Activated naive CD4-positive, alpha-beta T cell treated with anti-CD3 and anti-CD28 coated beads for 36 hours (primary cell): ENCODE measurements at places on chromosomes 3 and 15. TPM values are rescaled to one million over a fixed set of nuclear protein-coding genes. Genes with fewer than 3 reads are reported as not detected.

DNA sequence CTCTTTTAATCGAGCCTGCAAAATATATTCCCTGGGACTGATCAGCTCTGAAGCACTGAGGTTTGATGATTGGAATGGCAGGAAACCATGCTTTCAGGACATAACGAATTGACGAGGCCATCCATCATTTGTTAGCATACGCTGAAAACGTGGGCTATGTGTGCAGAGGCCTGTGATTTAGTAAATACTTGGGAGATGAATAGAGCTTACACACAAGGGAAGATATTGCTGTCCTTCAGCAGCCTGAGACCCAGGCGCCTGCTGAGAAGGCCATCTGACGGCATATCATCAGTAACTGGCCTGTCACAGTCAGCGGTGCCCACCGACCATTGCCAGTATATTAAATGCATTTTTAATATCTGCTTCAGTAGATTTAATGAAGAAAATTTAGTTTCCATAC is 16.2 kb downstream of the CDIN1 start:
- DNase-seq, result no peak
- H3K4me1 ChIP-seq, result peaks cover 10% of the 10 kb centered on the region
- no peaks in the 10 kb centered on the region for H3K27me3 ChIP-seq
- H3K4me3 ChIP-seq, result no peak overlapping the region
- H3K27ac ChIP-seq, result no peak overlapping the region
- H3K36me3 ChIP-seq, result peaks cover 6% of the 10 kb centered on the region

Gene ADAMTS9
- not detected for total RNA-seq

Gene ATP13A4
- 2.8 TPM for total RNA-seq

GRCh38 chr3:146581951-146582467 is 23.1 kb downstream of the PLSCR5 start:
- H3K27ac ChIP-seq, result peak overlapping the region; percentile 4
- no peak for DNase-seq
- no peaks in the 10 kb centered on the region for H3K36me3 ChIP-seq
- H3K4me3 ChIP-seq, result no peak overlapping the region
- H3K27me3 ChIP-seq, result peaks cover 3% of the 10 kb centered on the region

Gene TMIE
- 1.2 TPM for total RNA-seq

Gene FANCD2OS
- total RNA-seq, result not detected

GRCh38 chr15:80587816-80588456 is 107.2 kb upstream of the ABHD17C start:
- no peak for DNase-seq
- H3K4me1 ChIP-seq, result no peaks in the 10 kb centered on the region

GRCh38 chr3:170584585-170585007 is 1.3 kb downstream of the SLC7A14 start:
- peaks cover 57% of the 10 kb centered on the region for H3K27me3 ChIP-seq
- peak; percentile 73 for DNase-seq
- no peak overlapping the region for H3K4me3 ChIP-seq
- no peak overlapping the region for H3K27ac ChIP-seq
- H3K4me1 ChIP-seq, result peaks cover 1% of the 10 kb centered on the region
- no peaks in the 10 kb centered on the region for H3K36me3 ChIP-seq

DNA sequence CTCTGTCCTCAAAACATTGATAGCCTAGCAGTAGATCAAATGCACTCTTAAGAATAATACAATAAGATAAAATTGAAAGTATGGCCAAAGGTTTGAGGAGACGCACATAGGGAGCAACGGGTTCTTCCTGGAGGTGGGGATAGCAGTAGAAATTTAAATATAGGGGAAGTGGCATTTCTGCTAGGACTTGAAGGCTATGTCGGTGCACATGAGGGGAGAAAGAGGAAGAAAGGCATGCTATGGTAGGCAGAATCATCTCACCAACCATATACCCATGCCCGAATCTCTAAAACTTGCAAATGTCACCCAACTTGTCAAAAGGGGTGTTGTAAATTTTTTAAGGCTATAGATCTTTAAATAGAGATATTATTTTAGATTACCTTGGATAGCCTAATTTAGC is 735.1 kb upstream of the LMCD1 start:
- H3K27me3 ChIP-seq, result no peaks in the 10 kb centered on the region
- H3K4me1 ChIP-seq, result no peaks in the 10 kb centered on the region
- no peak overlapping the region for H3K27ac ChIP-seq
- H3K36me3 ChIP-seq, result no peaks in the 10 kb centered on the region

Gene SACM1L
- 44.9 TPM for total RNA-seq

GRCh38 chr15:68818769-68819494 is 1.8 kb downstream of the ANP32A start:
- H3K4me1 ChIP-seq, result peaks cover 43% of the 10 kb centered on the region
- H3K4me3 ChIP-seq, result peak overlapping the region; percentile 84
- peaks cover 21% of the 10 kb centered on the region for H3K36me3 ChIP-seq

DNA sequence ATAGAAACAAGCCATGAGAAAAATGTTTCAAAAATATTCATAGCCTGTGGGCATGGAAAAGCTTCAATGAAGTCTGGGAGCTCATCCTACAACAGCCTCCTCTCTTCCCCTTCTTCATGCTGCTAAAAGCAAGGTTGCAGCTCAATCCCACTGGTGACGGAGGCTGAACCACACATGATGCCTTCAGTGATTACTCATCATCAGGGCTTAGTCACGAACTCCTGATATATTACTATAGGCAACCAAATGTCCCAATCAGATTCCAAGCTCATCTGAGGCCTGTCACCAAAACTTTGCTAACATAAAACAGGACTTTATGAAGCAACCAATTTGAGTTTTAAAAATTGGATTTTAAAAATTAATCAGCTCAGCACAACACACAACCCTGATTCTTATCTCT is 24.0 kb upstream of the SLC24A5 start:
- DNase-seq, result no peak
- H3K27me3 ChIP-seq, result peaks cover 13% of the 10 kb centered on the region
- H3K36me3 ChIP-seq, result no peaks in the 10 kb centered on the region

Gene SLC22A14
- total RNA-seq, result not detected

DNA sequence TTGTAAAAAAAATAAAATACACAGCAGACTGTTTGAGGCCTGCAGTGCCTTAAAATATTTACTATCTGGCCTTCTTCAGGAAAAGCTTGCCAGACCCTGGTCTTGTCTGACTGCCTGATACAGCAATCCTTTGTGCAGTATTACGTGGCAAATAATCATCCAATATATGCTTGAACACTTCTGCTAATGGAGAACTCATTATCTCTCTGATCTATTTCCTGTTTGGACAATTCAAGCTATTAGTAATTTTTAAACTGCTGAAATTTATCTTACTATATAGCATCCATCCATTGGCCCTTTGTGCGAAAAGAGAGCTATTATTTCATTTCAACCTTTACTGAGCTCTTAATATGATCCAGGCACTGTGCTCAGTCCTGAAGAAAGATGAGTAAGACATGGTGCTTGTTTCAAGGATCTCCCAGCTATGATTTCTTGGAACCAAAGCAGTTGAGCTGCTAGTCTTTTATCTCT is 15.9 kb downstream of the ATG7 start:
- H3K4me3 ChIP-seq, result no peak overlapping the region
- H3K4me1 ChIP-seq, result peaks cover 48% of the 10 kb centered on the region
- H3K27ac ChIP-seq, result no peak overlapping the region
- peaks cover 29% of the 10 kb centered on the region for H3K36me3 ChIP-seq
- no peak for DNase-seq
- no peaks in the 10 kb centered on the region for H3K27me3 ChIP-seq

- no peak for DNase-seq
- H3K27me3 ChIP-seq, result no peaks in the 10 kb centered on the region
- no peaks in the 10 kb centered on the region for H3K4me1 ChIP-seq
- no peak overlapping the region for H3K4me3 ChIP-seq
- H3K36me3 ChIP-seq, result peaks cover 28% of the 10 kb centered on the region
Observed at GRCh38 chr3:15585111-15585845, 16.1 kb downstream of the HACL1 start.

Gene USP8
- total RNA-seq, result 31.6 TPM

Gene CYP1A2
- not detected for total RNA-seq

- H3K27me3 ChIP-seq, result no peaks in the 10 kb centered on the region
- H3K4me3 ChIP-seq, result no peak overlapping the region
- no peak overlapping the region for H3K27ac ChIP-seq
- no peak for DNase-seq
- H3K4me1 ChIP-seq, result peaks cover 3% of the 10 kb centered on the region
Observed at GRCh38 chr3:109851854-109852253, 514.5 kb upstream of the DPPA4 start.

DNA sequence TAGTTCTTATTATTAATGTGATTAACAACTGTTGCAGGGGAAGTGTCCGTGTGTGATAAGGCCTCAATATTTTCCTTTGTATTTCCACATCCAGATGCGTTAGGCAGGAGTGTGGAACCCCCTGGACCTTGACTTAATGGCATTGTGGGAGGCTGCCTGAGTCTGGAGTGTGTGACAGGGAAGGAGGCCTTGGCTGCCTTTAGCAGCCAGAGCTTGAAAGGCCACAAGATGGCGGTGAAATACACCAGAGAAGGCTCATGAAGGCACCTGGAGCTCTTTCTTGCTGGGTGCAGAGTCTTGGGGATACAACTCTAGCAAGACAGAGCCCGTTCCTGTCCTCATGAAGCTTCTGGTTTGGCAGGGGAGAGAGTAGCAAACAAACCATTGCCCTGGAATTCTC is 36.9 kb downstream of the POLR2M start:
- no peak overlapping the region for H3K4me3 ChIP-seq
- no peak overlapping the region for H3K27ac ChIP-seq
- no peaks in the 10 kb centered on the region for H3K27me3 ChIP-seq

- no peaks in the 10 kb centered on the region for H3K27me3 ChIP-seq
- H3K4me3 ChIP-seq, result no peak overlapping the region
- no peak overlapping the region for H3K27ac ChIP-seq
Observed at GRCh38 chr3:77935418-77935817, 895.5 kb downstream of the ROBO2 start.

DNA sequence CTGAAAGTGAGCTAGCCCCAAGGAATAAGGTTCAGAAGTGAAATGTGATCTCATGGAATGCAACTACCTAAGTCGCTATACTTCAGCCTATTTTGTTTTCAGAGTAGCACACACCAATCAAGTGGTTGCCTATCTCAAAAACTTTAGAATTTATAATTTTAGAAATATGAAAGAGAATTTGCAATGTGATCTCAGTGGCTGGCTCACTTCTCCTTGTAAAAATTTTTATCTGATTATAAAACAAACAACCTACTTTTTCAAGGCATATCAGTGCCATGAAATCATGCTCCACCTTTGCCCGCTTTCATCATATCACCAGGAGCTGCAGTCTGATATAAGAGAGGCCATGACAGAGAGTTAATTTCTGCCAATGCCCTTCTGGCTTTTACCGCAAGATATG is 47.3 kb downstream of the CLDN11 start:
- no peaks in the 10 kb centered on the region for H3K4me1 ChIP-seq
- H3K4me3 ChIP-seq, result no peak overlapping the region
- no peak overlapping the region for H3K27ac ChIP-seq
- H3K27me3 ChIP-seq, result peaks cover 7% of the 10 kb centered on the region
- no peak for DNase-seq

- no peak overlapping the region for H3K27ac ChIP-seq
- H3K27me3 ChIP-seq, result peaks cover 2% of the 10 kb centered on the region
- H3K4me1 ChIP-seq, result no peaks in the 10 kb centered on the region
- no peak overlapping the region for H3K4me3 ChIP-seq
- DNase-seq, result no peak
- H3K36me3 ChIP-seq, result no peaks in the 10 kb centered on the region
Observed at GRCh38 chr3:88231207-88231606, 81.4 kb downstream of the C3orf38 start.

DNA sequence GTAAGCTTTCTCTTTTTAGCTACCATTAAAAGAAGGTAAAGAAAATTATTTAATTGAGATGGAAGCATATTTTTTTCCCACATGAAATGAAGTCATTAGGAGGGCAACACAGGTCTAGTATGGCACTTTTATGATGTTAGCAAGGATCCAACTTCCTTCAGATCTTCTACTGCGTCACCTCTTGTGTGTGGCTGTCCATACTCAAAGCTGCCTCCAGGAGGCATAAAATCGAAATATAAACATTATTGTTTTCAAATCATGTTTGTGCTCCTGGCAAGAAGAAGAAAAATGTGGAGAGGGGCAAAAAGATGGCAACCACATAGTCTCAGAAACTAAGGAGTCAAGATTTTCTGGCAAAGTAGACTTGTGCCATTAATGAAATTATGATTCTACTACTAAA is 791.7 kb upstream of the EPHA6 start:
- H3K36me3 ChIP-seq, result no peaks in the 10 kb centered on the region
- H3K27me3 ChIP-seq, result no peaks in the 10 kb centered on the region
- H3K27ac ChIP-seq, result no peak overlapping the region
- no peaks in the 10 kb centered on the region for H3K4me1 ChIP-seq
- no peak overlapping the region for H3K4me3 ChIP-seq
- no peak for DNase-seq

DNA sequence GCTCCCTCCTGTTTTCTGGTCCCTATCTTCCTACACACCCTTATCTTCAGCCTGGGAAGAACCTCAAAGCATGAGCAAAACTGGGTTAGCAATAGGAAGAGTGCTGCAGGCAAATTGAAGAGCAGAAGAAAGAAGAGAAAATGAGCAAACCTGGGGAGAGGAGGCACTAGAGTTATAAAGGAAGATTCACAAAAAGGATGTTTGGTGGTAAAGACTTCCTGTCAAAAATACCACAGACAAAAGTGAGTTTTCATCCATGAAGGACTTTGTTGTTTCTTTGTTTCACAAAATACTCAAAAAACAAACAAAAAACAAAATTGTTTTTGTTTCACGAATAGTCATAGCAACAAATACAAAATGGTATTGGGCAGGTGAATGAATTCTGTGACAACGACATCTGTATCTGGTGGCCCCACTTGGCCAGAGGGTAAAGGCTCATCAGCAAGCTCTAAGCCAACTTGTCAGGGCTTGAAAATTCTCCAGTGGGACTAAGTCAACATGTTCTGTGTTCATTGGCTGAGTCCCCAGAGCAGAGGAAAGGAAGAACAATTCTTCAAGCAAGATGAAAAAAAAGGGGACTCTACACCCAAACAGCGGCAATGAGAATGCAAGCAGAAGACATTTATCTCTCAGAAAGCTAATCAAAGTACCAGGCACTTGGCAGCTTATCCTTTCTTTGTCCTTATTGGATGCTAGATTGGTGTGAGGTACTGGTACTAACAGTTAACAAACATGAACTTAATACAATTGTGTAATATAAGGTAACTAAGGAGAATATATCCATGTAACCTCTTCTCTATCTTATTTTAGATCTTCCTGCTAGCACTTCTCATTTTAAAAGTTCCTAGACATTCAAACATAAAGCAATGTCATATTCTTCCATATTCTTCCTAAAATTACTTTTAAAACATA is 9.7 kb downstream of the ATP8B4 start:
- H3K27me3 ChIP-seq, result peaks cover 6% of the 10 kb centered on the region
- H3K4me3 ChIP-seq, result no peak overlapping the region
- H3K36me3 ChIP-seq, result no peaks in the 10 kb centered on the region
- peaks cover 33% of the 10 kb centered on the region for H3K4me1 ChIP-seq

Gene NTRK3
- 1.4 TPM for total RNA-seq
